CD4-positive, alpha-beta T cell (primary cell): ENCODE measurements at places on chromosomes 2 and 18.

- DNase-seq: no peak
Measured at GRCh38 chr18:23853448-23854195, 160.9 kb upstream of the TTC39C start.

DNA sequence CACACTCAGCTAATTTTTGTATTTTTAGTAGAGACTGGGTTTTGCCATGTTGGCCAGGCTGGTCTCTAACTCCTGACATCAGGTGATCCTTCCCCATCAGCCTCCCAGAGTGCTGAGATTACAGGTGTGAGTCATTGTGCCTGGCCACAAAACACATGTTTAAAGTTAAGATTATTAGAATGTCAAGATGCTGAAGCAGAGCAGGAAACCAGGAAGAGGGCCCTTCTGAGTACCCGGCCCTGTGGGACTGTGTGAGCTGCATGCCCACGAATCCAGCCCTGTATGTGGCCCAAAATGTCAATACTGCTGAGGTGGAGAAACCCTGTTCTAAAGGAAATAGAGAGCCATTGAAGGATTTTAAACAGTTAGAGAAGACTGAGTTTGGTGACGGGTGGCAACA is 31.0 kb upstream of the REV1 start:
- DNase-seq: no peak

GRCh38 chr2:146351689-146352088 is 1493.1 kb upstream of the ACVR2A start:
- no peak for DNase-seq

- no peak for DNase-seq
Measured at GRCh38 chr2:63569740-63570139, 18.5 kb downstream of the WDPCP start.

DNA sequence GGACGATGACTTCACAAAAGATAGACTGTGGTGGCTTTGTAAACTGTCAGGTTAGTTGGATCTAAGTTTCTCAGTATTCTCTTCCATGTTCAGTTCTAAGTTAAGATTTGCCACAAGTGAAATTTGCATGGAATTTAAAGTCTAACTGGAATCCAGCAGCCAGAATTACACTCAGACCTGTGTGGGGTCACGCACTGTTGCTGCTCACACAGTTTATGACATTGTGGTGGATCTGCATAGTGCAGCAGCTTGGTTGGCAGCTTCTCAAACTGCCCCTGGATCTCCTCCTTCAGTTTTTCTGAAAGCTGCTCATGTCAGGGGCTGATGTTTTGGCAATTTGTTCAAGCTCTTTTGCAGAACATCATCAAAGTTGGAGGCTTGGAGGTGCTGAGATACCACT is 228.1 kb upstream of the KCNJ3 start:
- DNase-seq: no peak

- no peak for DNase-seq
Measured at GRCh38 chr2:83233326-83233725, 1225.8 kb downstream of the SUCLG1 start.

DNA sequence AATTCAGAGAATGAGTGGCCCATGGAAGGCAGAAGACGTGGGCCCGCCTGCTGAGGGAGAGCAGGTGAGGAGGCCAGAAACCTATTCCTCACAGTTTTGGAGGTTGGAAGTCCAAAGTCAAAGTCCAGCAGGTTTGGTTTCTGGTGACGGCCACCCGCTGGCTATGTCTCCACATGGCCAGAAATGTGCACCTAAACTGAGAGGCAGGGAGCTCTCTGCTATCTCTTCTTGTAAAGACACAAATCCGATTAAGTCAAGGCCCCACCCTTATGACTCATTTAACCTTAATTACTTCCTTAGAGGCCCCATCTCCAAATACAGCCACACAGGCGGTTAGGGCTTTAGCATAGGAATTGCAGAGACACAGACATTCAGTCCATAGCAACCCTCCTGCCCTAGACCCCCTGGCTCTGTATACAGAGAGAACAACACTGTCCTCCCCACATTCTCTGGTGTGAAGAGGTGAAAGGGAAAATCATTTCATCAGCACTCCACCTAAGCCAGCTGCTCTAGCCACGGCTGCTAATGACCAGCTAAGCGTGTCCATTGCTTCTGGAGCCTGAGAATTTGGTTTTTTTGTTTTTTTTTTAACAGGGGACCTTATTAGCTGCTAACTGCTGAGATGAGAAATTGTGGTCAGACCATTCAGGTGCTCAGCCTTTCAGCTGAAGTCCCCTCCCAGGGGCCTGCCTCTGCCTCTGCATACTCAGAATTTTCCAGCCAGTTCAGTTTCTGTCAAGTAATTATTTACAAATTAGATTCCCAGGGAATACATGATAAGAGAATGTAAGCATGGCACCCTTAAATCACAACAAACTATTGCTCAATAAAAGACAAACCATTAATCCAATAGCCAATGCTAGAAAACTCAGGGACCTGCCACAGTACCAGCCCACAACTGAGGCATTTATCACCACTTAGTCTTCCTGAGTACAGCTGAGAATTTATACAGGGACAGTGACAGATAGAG is 368.7 kb upstream of the ID2 start:
- DNase-seq: no peak

DNA sequence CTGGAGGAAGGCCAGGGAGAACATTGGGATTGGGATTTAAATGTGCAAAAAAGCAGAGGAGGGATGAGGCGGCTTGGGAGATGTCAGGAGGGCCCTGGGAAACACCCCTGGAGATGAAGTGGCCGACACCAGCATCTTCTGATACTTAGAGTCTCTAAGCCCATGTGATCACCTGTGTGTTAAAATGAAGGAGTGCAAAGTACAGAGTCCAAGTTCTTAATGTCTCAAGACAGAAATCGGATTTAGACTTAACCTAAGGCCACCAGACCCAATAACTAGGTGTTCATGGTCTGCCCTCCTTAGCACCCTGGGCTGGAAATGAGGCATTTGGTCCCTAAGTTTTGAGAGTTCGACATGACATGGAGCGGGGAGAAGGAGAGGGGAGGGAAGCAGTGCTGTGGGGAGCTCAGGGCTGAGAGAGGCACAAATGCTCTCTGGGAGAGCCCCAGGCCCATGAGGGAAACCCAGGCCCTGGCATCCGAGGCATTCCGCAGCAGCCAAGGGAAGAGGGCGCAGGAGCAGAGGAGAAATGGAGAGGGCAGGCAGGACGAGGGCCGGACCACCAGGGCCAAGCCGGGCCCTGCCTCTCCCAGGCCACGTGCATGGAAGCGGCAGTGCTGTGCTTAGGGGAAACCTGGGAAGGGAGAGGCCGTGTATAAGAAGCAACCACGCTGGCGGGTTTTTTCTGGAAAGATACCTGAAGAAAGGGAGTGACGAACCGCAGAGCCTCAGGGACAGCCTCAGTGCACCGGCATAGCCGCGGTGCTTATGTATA is 63.3 kb downstream of the SFXN5 start:
- DNase-seq: no peak

DNA sequence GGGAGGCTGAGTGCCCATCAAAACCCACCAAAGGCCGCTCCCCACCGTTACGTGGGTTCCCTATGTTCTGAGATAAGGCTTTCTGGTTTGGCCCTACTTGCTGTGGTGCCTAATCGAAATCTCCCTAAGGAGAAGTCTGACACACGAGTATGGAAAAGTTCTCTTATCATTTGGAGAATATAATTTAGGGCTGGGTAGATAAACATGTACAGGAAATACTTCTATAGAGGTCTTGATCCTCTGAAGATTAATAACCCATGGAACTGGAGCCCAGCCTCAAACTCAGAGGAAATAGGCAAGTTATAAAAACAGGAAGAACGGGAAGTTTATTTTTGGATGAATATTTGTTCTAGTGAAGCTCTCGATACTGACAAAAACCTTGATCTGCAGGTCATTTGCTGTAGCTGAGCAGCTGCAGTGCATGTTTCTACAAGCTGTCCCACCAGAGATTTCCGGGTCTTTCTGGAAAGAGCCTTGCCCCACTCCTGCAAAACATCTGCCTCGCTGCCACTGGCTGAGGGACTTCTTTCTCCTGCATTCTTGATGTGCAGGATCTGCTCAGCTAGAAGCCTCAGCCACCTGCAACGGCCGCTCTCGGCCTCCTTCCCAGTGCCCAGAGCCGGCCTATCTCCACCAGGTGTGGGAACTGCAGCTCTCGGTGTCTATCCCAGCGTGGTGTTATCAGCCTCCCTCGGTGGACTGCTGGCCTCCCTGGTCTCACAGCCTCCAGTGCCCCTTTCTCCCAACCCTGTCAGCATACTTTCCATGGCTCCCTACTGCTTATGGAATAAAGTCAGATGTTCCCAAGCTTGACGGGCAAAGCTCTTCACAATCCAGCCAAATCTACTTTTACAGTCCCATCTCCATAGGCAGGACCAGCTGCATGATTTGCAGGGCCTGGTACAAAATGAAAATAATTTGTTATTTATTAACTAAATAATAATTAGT is 48.6 kb downstream of the SPRED2 start:
- no peak for DNase-seq

DNA sequence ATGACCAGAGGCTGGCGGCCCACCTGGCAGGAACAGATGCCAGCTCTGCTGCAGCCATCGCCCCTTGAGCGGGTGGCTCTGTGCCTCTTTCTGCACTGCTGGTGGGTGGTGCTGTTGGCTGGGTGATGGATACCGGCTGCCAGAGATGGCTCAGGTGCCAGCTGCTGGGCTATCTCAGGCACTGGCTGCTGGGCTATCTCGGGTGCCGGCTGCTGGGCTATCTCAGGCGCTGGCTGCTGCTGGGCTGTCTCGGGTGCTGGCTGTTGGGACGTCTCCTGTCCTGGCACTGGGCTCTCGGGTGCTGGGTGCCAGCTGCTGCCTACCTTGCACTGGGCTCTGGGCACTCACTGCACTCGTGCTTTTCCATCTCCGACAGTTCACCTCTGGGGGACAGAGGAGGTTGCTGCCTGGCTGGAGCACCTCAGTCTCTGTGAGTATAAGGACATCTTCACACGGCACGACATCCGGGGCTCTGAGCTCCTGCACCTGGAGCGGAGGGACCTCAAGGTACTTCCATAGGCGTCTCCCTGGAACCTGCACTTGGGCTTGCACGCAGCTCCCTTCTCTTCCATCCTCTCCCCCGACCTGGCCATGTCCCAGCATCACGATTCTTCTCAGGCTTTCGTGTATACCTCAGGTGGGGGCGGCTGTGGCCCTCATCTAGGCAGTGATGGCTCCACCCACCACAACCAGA is 98.4 kb downstream of the USP40 start:
- DNase-seq: no peak

- DNase-seq: no peak
Measured at GRCh38 chr2:11835403-11835802, 89.0 kb downstream of the LPIN1 start.

GRCh38 chr2:162073888-162074631 is at the start of gene DPP4:
Gene DPP4, minus strand, starts transcription at chr2:162074215. Its CDS starts 234 bp downstream, at chr2:162073981.
- DNase-seq: peak; percentile 51

DNA sequence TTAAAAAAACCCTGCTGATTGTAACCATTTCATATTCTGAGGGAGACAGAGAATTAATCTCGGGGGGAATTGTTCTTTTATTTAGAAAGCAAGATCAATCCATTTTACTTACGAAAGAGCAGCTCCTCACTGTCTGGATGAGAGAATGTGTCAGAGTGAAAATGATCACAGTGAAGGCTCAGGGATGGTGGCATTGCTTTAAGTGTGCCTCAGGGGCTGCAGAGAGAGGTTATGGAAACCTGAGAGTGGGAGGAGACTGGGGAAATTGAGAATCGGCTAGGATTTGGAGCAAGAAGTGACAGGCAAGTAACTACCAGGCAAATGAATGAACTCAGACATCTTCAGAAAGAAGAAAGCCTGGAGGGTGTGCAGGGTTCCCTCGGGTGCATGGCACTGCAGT is 34.2 kb downstream of the MRPL35 start:
- DNase-seq: no peak
